ENCODE measurements at places on chromosomes 5 and 9.

- no peak for DNase-seq
Observed at GRCh38 chr9:112815868-112816267, 65.3 kb downstream of the SNX30 start.

- DNase-seq, result peak; percentile 47
Observed at GRCh38 chr5:139481580-139482049, 943 bp downstream of the STING1 start.

DNA sequence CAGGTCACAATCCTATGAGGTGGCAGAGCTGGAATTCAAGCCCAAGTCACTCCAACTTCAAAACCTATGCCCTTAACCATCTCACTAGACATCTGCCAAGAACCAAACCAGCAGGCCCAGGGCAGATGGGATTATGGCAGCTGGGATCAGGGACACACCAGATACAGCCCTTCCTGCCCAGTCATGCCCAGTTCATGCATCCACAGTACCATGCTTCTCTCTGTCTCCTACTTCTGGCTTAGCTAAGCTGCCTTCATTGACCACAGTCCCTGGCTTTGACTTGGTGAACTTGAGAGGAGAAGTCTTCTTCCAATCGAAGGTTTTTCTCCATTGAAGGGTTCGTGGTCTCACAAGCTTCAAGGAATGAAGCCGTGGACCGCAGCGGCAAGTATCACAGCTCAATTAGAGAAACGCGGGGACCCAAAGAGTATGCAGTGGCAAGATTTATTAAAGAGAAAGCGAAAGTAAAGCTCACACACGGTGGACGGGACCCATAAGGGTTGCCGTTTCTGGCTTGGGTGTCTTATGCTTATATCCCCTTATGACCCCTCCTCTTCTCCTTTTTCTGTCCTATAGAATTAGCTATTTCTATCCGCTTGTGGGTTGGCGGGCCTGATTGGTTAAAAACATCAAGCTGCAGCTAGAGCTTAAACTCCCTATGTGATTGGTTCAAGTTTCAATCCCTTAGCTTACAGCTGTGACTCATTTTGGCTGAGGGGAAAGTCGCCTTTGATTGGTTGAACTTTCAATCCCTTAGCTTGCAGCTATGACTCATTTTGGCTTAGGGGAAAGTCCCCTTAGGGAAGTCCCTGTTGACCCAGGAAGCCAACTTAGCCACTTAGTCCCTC, 101.2 kb downstream of the TRIM36 start:
- DNase-seq, result no peak

GRCh38 chr5:108911055-108911454, 163.4 kb downstream of the FER start:
- no peak for DNase-seq

GRCh38 chr5:172540099-172540870, 86.0 kb upstream of the SH3PXD2B start:
- DNase-seq, result no peak

DNA sequence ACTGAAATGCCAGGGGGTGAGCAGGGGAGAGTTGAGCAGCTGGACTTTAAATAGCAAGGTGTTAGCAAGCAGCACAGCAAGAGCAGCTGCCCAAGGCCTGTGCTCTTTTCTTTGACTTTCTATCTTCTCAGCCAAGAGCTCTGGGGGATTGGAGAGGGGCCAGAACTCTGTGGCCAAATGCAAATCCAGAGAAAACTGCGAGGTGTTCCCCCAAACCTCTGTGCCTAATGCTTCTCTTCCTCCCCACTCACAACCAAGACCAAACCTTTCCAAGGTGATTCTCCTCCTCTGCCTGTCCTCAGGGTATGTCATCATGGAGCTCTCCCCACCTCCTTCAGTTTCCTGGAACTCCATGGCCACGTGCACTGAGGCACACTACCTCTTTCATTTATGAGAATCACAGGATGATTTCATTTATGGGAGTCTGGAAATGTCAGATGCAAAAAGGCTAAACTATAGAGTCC, 118.7 kb upstream of the WWC1 start:
- no peak for DNase-seq

GRCh38 chr5:150116667-150117400, 30.5 kb upstream of the CSF1R start:
- DNase-seq, result no peak

DNA sequence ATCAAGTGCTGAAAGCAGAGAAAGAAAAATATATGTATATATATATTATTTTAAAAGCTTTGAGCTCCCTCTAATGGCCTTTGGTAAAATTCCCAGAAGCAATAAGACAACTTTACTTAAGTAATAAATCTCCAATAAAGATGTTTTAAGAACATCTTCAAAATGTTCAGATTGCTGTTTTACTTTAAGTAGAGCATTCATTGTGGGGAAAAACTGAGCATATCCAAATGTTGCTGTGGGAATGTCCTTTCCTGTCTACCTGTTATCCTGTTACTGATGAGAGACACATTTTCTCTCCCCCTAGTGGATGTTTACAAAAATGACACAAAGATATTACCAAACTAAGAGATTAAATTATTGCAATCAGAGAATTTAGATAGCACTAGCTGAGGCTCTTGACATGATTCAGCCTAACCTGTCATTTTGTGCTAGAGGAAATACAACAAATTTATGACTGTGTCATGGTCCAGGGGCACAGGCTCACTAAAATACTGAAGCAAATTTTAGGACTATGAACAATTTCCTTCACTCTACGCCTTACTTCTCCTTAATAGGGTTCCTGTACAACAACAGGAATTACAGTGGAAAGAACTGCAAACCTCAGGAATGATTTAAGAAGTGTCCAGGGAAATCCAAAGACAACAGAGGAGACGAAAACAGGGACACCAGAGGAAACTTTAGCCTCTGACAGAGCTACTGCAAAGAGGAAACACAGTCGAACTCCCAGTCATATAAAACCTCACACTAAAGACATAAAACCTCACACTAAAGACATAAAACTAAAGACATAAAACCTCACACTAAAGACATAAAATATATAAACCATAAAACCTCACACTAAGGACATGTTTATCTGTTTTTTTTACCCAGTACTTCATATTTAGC, 24.3 kb upstream of the PRRC1 start:
- peak; percentile 25 for DNase-seq

DNA sequence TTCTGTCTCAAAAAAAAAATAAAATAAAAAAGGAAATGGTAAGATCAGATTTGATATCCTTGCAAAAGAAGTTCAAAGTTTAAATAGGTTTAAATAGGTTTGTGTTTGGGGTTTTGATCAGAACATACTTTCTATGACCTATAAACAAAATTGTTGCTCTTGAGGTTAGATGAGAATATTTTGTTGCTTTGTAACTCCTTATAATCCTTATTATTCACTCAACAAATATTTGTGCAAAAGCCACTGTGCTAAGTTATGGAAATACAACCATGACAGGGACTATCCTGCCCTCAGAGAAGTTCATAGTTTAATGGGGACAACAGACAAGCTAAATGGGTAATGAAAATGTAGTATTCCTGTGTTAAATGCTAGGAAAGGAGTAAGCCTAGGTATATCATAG, 71.5 kb downstream of the INVS start:
- no peak for DNase-seq

GRCh38 chr9:117587263-117587662, 116.9 kb upstream of the TLR4 start:
- DNase-seq, result no peak

- DNase-seq, result no peak
Observed at GRCh38 chr5:10591966-10592365, 28.1 kb downstream of the ANKRD33B start.

DNA sequence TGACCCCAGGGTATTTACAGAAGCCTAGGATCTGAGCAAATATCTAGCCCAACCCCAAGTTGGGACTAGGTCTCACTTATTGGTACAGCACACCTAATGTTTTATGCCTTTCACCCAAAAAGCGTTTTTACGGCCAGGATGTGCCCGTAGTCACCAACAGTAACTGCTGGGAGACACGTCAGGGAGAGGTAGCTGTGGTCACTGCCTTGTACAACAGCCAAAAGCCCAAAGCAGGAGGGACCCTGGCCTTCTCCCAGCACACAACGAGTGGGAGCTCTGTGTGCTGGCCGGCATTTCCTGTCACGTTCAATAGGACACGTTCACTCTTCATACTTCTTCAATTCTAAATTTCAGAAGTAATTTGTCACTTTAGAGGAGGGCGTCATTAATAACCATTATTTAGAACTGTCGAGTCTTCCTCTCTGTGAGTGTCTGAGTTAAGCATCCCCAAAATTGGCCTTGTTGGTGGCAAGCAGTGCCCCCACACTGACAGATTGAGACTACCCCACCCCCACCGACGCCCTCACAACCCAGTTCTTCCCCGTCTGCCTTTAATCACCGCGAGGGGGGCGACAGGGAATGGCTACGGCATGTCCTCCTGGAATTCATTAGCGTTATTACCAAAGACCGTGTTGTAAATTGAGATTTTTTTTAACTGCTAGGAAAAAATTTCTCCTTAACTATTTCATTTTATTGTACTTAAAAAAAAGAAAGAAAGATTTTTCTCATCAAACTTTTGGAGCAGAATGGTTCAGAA, 80.7 kb downstream of the MVB12B start:
- no peak for DNase-seq

DNA sequence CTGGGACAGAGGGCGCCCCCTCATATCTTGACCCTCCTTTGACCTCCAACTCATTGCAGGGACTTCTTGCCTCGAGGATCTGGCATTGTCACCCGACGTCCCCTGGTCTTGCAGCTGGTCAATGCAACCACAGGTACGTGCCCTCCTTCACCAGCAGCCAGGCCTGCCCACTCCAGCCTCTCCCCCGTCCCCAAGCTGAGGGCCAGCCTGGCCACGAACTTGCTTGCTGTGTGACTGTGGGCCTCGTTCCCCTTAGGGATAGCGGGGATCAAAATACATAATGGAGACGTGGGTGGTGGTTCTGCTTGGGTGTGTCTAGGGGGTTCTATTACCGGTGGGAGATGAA, 15.0 kb downstream of the DNM1 start:
- DNase-seq, result no peak

- DNase-seq, result no peak
Observed at GRCh38 chr5:146622391-146622790, 106.4 kb upstream of the GPR151 start.

- peak; percentile 14 for DNase-seq
Observed at GRCh38 chr5:77560677-77561263, 68.7 kb upstream of the WDR41 start.

DNA sequence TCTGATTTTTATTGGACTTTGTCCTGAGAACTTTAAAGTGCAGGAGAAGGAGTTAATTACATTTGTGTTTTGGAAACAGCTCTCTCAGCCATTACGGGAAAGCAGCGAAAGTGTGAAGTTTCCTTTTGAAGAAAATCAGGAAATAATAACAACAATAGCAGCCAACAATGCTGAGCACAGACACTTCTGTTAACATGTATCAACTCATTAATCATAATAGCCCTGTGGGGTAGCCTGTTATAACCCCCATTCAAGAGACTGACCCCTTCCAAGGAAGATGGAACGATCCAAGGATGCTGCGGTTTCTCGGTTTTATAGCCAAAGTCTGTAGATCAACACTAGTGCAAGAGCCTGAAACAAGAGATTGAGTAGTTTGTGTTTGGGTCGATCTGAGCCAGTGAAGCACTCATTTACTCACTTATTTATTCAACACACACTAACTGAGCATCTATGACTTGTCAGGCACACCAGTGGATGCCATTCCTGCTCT, 195.5 kb downstream of the DRD1 start:
- DNase-seq, result no peak

GRCh38 chr5:75049456-75050351, 2.7 kb downstream of the GCNT4 start:
- peak; percentile 43 for DNase-seq

GRCh38 chr9:84153885-84154284, 173.3 kb downstream of the RMI1 start:
- DNase-seq, result no peak

GRCh38 chr9:16312962-16313546, 557.4 kb downstream of the BNC2 start:
- no peak for DNase-seq

Measured in GM10248 (cell line).